ENCODE measurements at places on chromosomes 3 and 15. TPM values are rescaled to one million over a fixed set of nuclear protein-coding genes. Genes with fewer than 3 reads are reported as not detected.

Gene LRRC34
- 1.2 TPM for polyA plus RNA-seq

DNA sequence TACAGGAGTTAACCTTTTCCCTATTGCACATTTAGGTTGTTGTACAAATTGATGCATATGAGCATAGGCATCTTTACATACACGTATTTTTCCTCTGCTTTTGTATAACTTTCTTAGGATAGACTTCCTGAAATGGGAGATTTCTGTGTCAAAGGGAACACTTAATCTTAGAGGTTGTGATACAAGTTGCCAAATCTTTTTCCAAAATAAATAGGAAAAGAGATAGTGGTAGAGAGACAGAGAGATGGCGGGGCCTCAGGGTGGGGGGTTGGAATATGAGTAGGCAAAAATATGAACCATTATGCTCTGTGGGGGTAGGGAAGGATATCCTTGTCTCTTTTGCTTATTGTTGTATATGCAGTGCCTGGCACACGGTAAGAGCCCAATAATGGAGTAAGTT is 70.7 kb upstream of the UBE2E1 start:
- no peak for DNase-seq

DNA sequence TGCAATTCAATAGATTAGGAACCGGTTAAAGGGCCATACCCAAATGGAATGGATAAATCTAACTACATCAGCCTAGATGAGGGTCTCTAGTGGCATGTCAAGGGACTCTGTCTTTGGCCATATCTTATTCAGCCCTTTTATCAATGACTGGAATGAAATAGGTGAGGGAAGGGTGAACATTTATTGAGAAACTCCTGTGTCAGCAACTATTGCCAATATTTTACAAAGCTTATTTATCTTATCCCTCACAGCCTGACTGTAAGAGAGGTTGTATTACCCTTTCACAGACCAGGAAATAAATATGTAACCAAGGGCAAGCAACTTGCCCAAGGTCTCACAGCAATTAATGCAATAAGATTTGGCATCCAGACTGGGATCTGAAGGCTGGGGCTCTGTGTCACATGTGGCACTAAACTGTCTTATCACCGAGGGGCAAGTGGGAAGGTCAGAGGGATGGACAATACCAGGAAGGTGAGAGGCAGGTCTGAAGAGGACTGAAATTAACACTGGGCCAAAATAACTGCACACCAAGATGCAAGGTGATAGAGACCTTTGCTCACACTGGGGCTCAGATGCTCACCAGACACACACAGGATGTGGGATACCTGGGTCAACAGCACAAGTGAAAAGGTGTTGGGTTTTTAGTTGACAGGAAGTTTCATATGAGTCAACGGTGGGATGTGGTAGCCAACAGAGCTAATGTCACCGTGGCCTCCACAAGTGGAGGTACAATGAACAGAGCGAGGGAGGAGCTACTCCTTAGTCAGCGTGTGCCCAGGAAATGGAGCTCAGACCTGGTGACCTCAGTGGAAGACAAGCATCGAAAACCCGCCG is 261.3 kb downstream of the RPLP1 start:
- DNase-seq = no peak

Gene GPR171
- polyA plus RNA-seq = 0.64 TPM
